Stimulated activated CD8-positive, alpha-beta memory T cell treated with anti-CD3 and anti-CD28 coated beads, Interleukin-7, amount 100 ng/mL, for 24 hours (primary cell): ENCODE measurements at places on chromosomes 11 and 22.

DNA sequence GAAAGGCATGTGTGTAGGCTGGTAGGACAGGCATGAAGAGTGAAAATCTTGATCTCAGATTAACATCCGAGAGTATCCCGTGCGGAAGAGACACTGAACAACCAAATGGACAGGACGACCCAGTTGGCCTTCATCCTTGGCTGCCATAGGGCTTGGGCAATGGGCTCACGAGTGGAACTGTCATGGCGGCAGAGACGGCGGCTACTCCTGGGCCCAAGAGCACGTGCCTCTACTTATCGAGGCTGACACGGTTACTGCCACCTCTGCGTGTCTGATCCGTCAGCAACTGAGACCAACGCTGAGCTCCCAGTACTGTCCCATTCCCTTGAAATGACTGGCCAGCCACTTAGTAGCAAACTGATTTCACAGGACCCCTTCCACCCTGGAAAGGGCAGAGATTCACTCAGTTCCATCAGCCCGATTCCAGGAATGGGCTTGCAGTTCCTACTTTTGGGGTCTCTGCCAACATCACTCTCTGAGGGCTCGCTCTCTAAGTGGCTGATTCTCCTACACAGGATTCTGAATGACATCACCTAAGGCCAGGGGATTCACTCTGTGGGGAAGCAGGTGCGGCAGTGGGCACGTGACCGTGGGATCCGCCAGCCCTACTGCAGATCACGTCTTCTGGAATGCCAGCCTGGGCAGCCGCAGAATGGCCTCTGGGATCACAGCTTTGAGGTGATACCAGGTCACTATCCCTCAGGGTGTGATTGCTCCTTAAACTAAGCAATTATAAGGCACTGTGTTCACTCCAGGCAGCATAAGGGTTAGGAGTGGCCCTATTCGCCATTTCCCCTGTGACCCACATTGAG is 97.8 kb downstream of the RPS6KA4 start:
- no peak for DNase-seq

- DNase-seq = no peak
Measured at GRCh38 chr11:94776351-94777321, 8.5 kb downstream of the AMOTL1 start.

DNA sequence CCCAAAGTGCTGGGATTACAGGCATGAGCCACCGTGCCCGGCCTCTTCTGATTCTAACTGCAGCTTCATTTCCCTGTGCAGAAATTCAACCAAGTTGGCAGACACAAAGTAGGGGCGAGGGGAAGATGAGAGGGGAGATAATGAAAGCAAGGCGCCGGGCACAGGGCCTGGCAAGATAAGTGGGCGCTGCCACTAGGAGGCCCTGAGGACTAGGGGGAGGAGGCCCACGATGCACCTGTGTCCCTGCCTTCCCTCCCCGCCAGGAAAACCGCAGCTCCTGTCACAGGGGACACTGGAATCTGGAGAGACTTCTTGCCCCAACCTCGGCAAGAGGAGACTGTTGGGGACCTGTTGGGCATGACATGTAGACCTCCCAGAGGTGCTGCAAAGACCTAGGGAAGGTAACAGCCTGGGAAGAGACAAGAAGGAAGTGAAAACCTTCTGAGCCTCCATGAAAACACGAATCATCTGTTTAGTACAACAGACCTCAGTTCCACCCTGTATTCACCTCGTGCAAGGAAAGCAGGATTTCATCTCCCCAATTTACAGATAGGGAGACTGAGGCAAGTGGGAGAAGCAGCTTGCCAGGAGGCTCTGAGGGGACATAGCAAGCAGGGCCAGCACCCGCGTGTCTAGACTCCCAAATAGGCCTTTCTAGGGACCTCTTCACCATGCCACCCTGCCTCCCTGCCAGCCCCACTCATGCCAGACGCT is 3.1 kb upstream of the LGALS1 start:
- no peak for DNase-seq

DNA sequence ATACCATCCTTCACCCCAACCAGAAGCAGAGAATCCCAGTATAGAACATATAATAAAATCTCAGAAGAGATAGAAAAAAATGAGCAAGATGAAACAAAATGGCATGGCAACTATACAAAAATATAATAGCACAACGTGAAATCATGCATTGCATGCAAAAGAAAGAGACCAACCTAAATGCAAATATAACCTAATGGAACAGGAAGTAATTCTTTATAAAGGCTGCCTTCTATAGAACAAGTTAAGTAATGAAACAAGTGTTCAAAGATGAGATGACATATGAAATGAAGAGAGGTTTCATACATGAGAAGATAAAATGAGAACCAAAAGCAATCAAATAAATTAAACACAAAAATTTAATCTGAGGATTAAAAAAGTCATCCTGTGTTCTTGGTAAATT is 18.5 kb upstream of the ARHGAP20 start:
- no peak for DNase-seq

DNA sequence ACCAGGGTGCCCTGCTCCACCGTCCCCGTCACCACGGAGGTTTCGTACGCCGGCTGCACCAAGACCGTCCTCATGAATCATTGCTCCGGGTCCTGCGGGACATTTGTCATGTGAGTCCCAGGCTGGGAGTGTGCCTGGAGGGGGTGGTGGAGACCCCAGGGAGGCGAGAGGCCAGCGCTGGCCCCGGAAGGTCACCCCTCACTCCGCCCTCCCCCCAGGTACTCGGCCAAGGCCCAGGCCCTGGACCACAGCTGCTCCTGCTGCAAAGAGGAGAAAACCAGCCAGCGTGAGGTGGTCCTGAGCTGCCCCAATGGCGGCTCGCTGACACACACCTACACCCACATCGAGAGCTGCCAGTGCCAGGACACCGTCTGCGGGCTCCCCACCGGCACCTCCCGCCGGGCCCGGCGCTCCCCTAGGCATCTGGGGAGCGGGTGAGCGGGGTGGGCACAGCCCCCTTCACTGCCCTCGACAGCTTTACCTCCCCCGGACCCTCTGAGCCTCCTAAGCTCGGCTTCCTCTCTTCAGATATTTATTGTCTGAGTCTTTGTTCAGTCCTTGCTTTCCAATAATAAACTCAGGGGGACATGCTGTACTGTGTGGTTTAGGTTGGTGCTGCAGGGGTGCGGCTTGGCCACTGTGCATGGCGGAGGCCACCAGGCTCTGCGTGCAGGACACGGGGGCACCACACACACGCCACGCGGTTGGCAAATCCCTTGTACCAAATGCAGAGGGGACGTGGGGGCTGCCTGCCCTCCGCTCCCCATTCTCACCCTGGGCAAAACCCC is 35.4 kb downstream of the MUC2 start:
- DNase-seq = no peak

- DNase-seq = no peak
Measured at GRCh38 chr11:60700689-60701468, 1.5 kb downstream of the MS4A8 start.

DNA sequence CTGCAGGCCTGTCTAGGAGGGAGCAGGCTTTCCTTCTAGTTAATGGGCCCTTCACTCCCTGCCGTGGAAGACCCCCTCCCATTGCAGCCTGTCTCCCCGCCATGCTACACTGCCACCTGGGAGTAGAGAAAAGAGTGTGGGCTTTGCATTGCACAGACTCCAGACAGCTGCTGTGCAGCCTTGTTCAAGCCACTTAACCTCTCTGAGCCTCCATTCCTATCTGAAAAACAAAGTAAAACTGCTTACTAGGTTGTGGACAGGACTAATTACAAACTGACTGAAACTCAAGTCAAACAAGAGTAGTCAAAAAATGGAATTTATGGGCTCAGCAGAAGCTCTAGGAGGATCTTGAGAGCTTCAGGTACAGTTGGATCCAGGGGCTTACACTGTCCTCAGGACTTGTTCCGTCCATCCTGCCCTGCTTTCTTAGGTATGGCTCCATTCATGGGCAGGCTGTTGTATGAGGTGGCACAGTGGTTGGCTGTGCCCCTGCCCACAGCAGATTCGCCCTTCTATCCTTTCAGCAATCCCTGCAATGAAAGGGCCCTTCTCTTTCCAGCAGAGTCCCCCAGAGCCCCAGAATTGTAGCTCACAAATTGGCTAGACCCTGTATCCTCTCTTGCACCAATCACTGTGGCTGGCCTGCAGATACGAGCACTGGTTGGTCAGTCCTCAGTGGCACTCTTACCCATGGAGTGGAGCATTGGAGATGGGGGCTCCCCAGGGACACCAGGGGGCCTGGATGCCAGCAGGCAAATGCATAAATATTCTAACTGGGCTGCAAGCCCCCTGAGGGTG is 19.6 kb downstream of the PRDM11 start:
- DNase-seq = no peak

GRCh38 chr22:10741210-10741609 is 4786.8 kb upstream of the OR11H1 start:
- DNase-seq = no peak

DNA sequence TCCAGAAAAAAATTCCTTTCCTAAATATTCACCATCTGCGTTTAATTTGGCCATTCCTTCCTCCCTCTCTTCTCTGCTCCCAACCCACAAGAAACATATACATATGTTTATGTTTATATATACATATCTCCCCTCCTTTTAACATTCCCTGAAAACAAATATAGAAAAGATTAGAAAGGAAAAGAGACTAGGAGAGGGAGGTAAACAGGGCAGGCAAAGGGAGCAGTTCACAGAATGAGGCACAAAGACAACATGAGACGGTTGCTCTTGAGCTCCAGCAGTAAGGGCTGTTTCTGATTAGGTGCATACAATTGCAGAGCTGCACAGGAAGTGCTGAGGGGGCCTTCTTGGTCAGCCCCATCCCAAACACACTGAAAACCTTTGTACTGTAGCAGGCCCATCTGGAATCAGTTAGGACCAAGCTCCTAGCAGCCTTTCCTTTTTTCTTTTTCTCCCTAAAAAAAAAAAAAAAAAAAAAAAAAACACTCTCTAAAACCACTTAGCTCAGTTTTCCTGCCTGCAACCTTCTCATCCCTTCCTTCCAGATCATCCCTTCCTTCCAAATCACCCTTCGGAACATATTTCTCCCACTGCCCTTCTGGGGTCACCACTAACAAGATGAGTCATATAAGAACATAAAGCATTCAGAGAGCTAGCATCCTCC is 57.0 kb downstream of the RBFOX2 start:
- DNase-seq = no peak

DNA sequence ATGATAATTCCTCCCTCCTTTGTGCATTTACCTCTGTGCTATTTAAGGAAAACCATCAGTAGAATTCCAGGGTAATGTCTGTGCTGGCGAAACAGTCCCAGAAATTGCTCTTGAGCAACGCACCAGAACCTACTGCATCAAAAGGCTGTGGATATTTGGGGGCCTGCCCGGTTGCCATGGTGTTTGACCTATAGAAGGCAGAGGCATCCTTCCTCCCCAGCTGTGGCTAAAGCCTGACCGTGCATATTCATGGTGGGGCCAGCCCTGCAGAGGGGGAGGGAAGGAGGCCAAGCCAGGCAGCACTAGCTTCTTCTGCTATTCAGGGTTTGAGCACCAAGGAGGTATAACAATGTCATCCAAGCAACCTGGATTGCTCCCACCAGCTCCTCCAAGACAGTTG is 215.0 kb upstream of the E2F8 start:
- no peak for DNase-seq

- no peak for DNase-seq
Measured at GRCh38 chr22:23284504-23285033, 104.3 kb downstream of the BCR start.

DNA sequence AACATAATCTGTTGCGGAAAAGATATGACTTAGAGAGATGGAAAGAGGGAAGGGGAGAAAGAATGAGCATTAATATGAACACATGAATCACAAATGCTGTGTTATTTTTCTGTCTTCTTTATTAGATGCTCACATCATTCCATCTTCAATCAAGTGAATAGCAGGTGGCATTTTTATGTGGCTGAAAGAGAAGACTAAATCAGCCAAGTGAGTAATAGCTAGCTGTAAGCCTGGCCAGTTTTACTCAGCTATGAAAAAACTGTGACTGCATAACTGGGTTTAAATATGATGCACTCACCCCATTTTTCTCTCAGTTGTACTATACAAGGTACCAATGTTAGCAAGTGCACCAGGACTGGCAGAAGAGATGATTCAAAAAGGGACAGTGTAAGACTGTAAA is 571.1 kb downstream of the JRKL start:
- no peak for DNase-seq

DNA sequence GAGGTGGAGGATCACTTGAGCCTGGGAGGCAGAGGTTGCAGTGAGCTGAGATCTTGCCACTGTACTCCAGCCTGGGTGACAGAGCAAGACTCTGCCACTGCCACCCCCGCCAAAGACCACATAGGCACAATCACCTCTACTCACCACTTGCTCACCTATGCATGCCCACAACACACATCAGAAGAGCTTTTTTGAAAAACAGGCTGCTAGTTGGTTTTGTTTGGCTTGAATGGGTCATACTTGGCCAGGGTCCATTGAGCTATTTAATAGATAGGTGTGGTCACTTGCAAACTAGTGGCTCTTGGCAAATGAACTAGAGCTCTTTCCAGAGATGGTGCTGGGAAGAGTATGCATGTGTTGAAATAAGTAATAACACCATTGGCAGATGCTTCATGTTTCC is 80.1 kb downstream of the EMSY start:
- no peak for DNase-seq

DNA sequence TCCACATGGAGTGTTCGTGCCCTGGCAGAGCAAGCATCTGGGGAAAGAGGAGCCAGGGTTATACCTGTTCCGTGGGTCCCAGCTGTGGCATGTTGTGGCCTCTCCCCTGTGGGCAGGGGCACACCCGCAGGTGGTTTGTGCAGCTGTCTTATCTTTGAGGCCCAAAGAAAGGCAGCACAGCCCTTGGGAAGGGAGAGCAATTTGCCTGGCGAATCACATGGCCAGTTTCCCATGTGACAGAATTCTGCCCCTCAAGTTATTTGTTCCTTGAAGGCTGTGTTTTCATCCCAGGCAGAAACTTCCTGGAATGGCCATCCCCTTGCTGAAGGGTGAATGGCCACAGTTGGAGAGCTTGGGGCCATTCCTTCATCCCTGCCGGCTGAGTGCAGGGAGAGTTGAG is 16.4 kb upstream of the COX8A start:
- DNase-seq = no peak

DNA sequence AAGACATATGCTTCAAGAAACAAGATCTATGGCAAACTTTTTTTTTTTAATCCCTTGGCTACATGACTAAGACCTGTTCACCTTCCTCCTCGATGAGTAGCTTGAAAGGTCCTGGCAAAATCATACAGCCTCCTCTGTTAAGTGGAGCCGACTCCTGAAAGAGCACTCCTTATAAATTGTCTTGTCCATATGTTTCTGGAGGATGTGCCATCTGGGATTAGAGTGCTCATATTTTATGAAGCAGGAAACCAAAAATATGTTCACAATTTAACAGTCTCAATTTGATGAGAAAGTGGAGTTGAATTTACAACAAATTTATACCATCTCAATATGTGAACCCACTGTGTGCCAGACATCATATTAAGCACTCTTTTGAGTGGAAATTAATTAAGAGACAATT is 912.1 kb upstream of the FAT3 start:
- DNase-seq = no peak
